LHCN-M2 (cell line): ENCODE measurements at places on chromosomes 4 and X.
A peak's percentile ranks its signal among the peaks of the same experiment; 100 is the strongest.

DNA sequence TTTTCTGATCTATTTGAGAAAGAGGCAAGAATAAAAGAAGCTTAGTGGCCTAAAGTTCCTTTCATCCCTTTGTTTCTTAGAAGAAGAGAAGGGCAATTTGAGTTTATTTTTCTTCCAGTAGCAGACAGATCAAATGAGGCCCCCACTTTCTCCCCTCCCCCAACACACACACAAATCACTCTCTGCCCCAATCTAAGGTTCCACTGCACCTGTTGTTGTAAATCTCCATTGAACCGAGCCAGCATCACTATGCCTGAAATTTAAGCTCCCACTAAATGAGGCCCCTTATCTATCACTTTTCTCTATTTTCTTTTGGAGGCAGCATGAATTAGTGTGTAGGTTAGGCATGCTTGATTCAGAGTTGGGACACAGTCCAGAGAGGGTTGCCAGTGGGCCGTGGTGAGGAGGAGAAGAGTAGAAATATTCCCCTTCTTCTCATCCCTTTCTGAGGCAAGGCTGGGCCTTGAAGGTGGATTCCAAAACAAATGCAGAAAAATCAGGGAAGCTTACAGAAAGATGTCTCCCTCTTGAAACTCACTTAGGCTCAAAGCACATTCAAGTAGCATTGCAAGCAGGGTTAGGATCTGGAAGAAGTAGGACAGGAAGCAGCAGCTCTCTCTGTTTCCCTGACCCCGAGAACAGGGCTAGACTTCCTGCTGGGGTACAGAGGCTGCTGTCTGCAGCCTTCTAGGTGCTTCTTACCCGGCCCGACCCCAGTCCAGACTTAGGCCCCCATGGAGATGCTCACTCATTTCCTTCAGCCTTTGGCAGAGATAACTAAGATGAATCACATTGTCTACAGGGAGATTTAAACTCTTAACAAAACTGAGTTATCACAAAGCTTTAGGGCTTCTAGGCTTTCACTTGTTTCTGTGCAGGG is 70.7 kb downstream of the RASL11B start:
- peak; percentile 19 for DNase-seq

DNA sequence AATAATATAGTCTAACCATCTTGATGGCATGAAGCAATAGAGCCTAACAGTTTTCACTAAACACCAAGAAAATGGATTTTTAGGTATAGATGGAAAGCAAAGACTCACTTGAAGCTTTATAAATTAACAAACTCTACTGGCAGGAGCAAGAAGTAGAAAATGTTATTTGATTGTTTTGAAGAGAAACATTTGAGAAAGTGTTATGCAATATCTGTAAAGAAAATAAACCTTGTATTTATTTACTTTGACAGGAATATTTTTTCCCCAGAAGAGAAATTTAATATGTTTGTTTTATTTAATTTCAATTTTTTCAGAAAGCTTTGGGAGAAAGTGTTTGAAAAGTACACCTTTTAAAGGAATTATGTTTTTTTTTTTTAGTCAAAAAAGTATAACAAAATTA is 139.0 kb downstream of the STIM2 start:
- no peak for DNase-seq

- DNase-seq = no peak
Measured at GRCh38 chr4:138561906-138562305, 319.8 kb upstream of the SLC7A11 start.

DNA sequence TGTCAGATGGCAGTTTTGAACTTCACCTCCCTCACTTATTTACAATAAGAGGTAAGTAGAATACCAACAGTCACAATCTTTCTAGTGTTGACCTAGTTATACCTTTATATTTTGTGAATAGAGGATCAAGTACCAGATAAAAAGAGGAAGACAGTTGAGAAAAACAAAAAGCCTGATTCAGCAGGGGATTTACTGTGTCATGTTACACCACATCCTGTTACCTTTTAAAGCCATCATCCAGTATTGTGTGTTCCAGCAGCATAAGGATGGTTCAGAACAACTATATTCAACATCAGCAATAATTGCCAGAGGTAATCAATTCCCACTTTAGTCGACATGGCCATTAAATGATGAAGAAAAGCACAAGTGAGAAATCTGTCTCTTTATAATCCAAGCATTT is 21.3 kb upstream of the CXCL6 start:
- peak; percentile 50 for DNase-seq

DNA sequence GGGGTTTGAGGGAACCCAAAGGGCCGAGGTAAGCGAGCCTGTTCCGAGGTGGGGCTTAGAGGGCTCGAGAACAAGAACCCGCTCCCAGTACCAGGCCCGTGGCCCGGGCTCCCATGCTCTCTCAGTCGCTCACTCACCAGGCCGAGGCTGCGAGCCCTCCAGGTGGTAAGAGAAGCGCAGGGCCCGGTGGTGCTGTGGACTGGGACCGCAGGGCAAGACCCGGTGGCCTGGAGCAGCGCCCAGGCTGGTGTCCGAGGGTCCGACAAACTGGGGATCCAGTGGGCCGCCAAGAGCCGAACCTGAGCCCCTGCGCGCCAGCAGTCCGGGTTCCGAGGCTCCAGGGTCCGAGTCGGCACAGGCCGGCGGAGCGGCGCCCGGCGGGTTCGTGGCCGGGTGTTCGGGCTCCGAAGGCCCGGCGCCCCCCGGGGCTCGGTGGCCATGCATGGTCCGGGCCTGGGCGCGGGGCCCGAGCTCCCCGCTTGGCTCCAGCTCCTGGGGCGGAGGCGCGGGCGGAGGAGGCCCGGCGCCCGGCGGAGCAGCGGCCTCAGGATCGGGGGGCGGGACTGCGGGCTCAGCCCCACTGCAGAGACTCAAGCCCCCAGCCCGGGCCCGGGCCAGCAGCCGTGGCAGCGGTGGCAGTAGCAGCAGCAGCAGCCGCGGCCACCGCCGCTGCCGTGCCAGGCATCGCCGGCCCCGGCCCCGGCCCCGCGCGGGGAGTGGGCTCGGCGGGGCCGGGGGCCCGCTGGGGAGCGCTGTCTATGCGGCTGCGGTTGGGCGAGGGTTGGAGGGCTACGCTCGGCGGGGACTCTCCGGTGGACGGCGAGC is 833 bp downstream of the FGD1 start:
- DNase-seq = no peak

DNA sequence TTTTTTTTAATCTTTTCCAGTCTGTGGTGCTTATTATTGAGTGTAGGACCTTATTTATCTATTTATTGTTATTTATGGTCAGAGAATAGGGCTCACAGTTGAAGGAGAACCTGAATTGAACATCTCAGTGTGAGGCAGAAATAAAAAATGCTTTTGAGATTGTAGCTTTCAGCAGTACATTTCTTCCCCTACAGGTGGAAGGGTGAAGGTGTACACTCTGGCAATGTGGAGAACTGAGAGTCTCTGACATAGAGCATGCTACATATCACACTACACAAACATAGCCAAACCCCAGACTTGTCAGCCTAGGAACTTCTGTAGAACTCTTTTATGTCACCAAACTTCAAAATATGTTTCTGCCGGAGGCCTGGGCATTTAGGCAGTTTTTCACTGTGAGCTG is 140.2 kb downstream of the STIM2 start:
- no peak for DNase-seq

- DNase-seq = no peak
Measured at GRCh38 chrX:124338733-124339514, 6.5 kb downstream of the TEX13D start.

DNA sequence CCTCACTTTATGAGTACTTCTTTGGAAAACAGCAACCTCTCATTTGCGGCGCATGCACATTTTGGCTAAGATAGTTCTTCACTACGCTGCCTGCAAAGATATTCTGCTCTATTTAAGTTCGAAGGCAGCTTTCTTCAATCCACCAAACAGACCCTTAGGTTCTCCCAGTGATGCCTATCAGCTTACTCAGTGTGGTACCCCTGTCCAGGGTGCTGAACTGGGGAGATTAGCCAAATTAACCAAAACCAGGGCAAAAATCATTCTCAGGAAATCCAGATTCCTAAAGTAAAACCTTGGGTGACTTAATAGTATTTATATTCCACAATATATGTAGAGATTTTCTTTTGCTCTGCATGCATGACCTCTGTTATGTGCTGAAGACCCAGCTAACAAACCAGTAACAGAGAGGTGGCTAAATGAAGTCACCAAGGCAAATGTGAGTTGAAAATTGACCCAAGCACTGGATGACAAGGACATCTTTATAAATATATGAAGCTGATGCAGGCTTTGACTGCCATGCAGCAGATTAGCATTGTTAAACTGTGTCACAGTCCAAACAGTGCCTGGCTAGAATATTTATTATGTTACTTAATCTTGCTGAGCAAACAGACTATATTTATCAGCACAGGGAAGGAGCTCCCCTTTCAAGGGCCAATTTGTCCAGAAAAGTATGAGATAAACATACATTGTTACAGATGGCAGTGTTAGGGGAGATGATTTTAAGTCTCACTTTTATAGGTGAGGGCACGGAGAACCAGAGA is 418.2 kb downstream of the STIM2 start:
- DNase-seq = peak; percentile 21

DNA sequence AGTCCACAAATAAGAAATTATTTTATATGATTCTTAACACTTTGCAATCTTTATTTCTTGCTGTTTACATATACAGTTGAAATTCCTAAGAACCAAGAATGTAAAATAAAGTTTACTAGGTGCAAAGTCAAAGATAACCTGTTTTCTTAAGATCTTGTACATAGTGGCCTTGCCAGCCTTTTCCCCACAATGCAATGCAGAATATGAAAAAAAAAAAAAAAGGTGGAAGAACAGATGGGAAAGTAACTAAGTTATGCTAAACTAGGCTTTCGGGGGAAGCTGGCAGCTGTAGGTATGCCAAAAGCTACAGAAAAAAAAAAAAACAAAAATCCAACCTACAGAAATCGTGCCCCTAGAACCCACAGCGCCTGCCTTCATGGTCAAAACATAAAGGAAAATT is 1588.4 kb downstream of the STIM2 start:
- DNase-seq = peak; percentile 39

DNA sequence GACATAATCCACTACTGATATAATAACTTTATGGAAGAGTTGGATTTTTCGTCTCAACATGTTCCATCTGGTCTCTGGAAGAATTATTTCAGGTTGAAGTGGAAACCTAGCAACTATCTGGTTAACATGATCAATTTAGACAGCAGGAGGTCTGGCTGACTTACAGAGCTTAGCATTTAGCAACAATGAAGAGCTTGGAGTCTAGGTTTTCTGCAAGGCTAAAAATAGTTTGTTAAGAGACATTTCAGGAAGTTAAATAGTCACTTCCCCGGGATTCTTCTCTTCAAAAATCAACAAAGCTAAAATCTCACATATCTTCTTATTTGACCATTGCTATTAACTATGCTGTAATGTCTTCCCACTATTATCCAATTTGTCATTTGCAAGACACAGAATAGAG is 418.6 kb upstream of the DIPK2B start:
- DNase-seq = peak; percentile 44

DNA sequence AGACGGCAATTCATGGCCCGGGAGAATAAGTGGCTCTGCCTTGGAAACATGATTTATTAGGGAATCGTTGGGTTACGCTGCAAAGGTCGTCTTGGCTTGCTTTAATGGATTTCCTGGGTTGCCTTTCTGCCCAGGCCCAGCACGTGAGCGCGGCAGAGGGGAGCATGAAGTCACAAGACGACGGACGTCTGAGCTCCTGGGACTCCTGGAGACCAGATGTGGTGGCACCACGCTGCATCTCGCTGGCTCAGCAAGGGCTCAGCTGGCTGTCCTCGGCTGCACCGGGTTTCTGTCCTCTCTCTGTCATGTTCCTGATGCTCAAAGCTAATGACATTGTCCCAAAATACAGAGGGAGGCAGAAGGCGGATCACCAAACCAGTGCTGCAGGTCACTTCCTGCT is 61.2 kb downstream of the C4orf50 start:
- DNase-seq = no peak

DNA sequence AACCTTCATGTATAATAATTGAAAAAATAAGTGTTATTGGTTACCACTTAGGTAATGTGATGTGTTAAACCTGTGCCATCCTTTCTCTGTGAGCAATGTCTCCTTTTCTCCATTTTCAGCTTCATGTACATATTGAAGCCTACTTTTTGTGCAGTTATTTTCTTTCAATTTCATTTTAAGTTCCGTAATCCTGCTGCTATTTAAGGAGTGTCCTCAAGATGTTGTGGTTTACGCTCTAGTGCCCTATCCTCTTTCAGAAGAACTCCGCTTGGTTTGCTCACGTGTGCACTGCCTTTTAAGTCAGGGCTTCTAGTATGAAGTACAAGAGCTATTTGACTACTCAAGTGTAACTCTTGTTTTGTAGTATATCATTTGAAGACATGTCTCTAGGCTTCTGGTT is 2253.2 kb upstream of the TENM3 start:
- no peak for DNase-seq

- DNase-seq = no peak
Measured at GRCh38 chrX:151239751-151240150, 63.4 kb downstream of the GPR50 start.

GRCh38 chr4:74516303-74516702 is 71.4 kb downstream of the AREG start:
- DNase-seq = peak; percentile 63

DNA sequence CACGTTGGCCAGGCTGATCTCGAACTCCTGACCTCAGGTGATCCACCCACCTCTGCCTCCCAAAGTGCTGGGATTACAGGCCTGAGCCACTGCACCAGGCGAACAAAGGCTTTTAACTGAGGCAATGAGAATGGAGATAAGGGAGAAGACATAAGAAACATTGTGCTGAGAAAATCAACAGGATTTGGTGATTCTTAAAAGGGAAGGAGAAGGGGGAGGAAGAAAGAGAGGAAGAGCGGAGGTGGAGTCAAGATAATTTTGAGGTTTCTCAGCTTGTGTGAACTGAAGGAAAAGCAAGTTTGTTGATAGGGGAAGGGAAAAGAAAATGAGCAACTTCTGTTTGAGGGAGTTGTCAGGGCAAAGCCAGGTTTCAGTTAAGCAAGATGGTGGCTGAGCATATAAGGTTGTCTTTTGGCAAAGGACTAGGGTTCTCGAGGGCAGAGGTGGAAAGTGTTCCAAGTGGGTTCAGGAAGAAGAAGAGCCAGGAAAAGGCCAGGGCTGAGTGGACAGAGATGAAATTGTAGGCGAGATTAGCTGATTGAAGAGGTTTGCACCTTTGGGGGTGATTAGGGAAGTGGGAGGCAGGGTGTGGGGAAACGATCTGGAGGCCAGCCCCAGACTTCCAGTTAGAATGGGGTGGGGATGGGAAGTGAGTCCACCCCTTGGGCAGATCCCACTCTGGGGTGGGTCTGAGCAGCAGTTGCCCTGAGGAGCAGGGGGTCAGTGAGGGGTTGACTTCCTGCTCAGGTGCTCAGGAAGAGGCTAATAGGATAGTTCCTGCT is 7.8 kb downstream of the DOCK11 start:
- DNase-seq = no peak

GRCh38 chr4:79338148-79338547 is 12.3 kb upstream of the NAA11 start:
- no peak for DNase-seq

DNA sequence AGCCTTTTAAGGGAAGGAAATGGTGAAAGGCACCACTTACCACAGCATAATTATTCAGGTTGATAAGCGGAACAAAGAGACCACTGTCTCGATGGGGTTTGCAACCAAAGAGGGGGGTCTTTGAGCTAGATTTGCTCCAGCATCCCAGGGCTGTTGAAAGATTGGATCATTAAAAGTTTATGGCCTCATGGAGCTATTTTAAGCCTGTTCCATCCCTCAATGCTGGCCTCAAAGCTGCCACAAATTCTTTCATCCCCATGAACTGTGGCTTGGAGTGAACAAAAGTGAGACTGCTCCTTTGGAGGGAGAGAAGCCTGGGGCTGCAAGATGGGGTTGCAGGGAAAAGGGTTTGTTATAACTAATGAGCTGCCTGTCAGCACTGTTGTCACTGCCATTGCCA is 209.8 kb downstream of the RTL9 start:
- DNase-seq = no peak

- DNase-seq = no peak
Measured at GRCh38 chr4:46830971-46831454, 78.0 kb downstream of the COX7B2 start.

GRCh38 chr4:25401066-25401465 is 24.0 kb downstream of the ANAPC4 start:
- DNase-seq = peak; percentile 79
